ENCODE measurements at places on chromosomes 11 and 22.

GRCh38 chr22:36337365-36338130, 50.2 kb downstream of the MYH9 start:
- DNase-seq = no peak

- DNase-seq = no peak
Observed at GRCh38 chr11:27081056-27081455, 40.4 kb downstream of the BBOX1 start.

DNA sequence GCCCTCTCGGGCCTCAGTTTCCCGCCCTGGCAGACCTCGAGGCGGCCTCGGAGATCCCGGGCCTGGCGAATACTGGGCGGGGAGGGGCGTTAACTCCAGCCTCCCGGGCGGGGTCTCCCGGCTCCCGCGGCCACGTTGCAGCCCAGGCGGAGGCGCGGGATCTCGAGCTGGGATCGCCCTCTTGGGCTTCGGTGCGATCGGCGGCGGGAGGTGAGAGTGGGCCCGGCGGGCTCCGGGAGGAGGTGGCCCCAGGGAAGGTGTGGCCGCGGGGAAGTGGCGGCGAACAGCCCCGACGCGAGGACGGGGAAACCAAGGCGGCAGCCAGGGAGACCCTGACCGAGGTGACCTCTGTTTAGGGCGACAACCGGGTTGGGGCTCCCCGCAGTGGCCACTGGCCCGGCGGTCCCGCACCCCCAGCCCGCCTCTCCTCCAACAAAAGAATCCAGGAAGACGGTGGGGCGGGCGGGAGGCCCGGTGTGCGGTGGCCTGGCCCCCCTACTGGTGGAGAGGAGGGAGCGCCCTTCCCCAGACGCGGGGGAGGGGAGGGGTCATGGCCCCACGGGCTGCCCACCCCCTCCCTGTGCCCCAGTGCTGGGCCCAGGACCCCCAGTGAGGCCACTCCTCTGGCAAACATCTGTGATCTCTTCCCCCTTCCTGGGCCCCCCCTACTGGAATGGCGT, at the start of gene PHETA2:
TSS of gene PHETA2 (plus strand) at position 117 of the 680 bp plus-strand sequence. CDS start 3,046 bp downstream, outside the sequence.
- DNase-seq = peak; percentile 50

- no peak for DNase-seq
Observed at GRCh38 chr11:66011239-66011784, 496 bp upstream of the CST6 start.

GRCh38 chr11:115134926-115135325, 369.3 kb downstream of the CADM1 start:
- DNase-seq = no peak

DNA sequence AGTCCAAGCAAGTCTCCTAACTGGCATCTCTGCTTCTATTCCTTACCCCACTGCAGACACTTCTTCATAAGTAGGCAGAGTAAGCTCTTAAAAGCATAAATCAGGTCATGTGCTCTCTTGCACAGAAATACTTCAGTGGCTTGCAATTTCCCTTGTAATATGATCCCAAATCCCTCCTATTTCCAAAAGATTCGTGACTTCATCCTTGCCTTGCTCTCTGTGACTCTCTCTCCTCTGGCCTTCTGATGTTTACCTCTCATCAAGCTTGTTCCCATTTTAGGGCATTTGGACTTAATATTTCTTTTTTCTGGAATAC, 37.4 kb upstream of the NCR3LG1 start:
- peak; percentile 65 for DNase-seq

GRCh38 chr11:131649856-131650255, 279.4 kb downstream of the NTM start:
- no peak for DNase-seq

DNA sequence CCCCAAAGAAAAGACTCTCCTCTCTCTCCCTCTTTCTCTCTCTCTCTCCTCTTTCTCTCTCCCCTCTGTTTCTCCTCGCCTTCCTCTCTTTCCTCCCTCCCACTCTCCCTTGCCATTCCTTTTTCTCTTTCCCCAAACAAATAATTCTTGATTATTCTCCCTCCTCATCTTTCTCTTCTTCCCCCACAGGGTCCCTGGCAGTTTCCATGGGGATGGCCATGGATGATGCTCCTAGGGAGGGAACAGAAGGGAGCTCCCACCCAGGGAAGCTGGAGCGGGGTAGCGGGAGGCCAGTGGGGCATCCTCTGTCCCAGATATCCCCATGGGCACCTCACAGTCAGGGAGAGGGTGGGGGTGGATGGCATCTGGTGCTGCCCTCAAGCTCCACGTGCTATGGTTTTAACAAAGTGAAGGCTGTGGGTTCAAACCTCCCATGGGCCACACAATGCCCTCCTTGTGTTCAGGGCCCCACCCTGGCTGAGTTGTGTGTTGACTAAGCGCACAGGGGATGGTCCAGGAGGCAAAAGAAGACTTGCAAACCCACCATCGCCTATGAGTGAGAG, 266.4 kb downstream of the BUD13 start:
- no peak for DNase-seq

DNA sequence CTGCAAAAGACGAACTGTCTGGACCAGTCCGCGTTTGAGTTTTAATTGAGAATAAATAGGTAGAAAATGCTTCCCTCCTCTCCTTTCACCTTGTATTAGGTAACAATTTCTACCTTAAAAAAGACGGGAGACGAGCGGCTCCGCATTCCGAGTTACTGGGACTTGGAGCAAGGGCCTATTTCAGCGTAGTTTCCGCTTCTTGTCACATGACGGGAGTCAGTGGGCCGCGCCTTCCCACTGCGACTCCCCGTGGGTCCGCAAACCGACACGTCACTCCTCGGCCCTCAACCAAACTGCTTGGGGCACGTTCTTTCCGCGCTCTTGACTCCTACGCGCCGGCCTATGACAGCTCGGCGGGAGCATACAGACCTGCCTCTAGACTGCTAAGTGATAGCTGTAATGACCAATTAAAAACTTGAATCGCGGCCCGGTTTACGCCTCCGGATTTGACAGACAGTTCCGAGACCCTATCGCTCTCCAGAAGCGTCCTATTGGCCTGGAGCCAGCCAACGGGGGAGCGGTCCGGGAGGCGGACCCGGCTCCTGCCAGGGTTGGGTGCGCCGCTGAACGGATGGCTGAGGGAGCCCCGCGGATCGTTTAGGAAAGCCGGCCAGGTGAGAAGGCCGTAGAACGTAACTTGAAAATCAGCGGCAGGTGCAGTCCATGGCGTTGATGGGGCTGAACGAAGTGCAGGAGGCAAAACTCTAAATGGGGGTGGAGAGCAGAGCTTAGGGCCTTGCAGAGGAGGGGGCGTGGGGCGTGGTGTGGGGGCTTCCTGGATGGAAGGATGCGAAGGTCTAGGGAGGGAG, at the start of gene STT3A:
TSS of gene STT3A (plus strand) at position 548 of the 809 bp plus-strand sequence. CDS start 3,064 bp downstream, outside the sequence.
- DNase-seq = peak; percentile 99

- no peak for DNase-seq
Observed at GRCh38 chr22:46661221-46661851, 41.1 kb downstream of the GRAMD4 start.

- DNase-seq = no peak
Observed at GRCh38 chr11:30545507-30545906, 40.6 kb downstream of the MPPED2 start.

DNA sequence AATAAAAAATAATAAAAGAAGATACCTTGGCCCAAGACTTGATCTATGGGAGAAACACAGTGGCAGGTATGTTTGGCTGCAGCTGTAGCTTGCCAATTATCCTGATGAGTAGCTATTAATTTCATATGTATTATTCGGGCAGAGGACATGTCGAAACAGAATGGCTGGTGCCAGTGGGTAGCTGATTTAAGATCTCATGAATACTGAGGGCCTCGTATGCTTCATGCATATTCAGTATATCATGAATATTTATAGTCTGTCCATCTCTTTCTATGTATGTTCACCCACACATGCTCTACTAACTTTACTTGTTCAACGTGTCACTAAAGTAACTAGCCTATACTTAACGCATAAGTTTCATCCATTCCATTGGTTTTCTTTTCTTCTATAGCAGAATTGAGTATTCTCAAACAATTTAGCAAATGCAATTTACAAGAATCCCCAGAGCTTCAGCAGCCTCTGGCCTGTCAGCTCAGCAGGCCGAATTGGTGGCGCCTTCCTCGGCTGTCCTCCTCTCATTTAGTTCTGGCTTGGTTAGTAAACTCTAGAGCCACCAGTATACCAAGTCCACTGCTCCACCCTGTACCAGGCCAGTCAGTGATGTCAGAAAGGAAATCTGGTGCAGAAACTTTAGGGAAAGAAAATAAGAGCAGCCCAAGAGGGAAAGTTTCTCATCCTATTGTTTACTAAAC, 17.9 kb downstream of the ART5 start:
- DNase-seq = no peak

DNA sequence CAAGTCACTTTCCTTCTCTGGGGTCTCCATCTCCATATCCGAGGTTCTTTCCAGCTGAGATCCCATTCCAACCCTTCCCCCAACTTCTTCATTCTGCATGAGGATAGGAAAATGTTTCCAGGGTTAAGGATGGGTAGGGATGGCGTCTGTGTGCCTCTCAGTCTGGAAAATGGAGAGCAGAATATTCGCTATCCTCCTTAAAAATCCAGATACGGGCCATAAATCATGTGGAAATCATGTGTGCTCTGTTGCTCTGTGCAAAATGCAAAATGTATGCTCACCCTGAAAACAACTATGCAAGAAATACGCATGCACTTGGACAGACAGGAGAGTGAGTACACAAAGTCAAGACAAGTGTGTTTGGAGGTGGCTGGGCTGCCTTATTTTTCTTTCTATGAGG, 3.2 kb downstream of the CREB3L1 start:
- DNase-seq = no peak

DNA sequence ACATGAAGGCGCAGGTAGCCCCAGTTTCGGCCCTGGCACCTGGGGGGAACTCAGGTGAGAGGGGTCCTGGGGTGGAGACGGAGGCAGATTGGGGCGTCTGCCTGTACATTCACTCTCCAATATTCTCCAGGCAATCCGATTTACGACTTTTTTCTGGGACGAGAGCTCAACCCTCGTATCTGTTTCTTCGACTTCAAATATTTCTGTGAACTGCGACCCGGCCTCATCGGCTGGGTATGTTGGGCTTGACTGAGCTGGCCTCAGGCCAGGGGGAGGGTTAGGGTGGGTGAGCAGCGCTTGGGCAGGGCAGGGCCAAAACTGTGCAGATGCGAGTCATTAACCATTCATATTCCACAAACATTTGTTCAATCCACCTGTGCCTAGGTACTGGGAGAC, 1.7 kb downstream of the TM7SF2 start:
- no peak for DNase-seq

- no peak for DNase-seq
Observed at GRCh38 chr22:30905696-30906341, 62.8 kb downstream of the MORC2 start.

- DNase-seq = no peak
Observed at GRCh38 chr11:9820260-9820659, 156.4 kb downstream of the SWAP70 start.

- DNase-seq = peak; percentile 72
Observed at GRCh38 chr22:45863981-45864751, 112.8 kb downstream of the WNT7B start.

GRCh38 chr11:125446279-125446678, 49.8 kb downstream of the FEZ1 start:
- no peak for DNase-seq

- no peak for DNase-seq
Observed at GRCh38 chr22:24775769-24776492, 1.4 kb upstream of the PIWIL3 start.

DNA sequence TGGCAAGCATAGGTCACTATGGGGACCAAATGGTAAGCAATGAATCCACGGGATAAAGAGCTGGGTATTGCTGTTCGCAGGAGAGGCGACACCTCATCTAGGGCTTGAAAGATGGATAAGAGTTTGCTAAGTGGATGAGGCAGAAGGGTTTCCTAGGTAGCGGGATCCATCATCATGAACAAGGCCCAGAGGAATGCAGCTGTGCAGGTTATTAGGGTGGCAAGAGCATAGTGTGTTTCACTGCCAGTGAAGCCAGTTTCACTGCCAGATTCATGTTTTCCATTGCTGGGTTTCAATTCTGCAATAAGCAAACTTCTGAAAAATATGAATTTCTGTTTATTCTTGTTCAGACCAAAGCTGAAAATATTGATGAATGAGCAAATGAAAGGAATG, 27.2 kb downstream of the WEE1 start:
- peak; percentile 18 for DNase-seq

DNA sequence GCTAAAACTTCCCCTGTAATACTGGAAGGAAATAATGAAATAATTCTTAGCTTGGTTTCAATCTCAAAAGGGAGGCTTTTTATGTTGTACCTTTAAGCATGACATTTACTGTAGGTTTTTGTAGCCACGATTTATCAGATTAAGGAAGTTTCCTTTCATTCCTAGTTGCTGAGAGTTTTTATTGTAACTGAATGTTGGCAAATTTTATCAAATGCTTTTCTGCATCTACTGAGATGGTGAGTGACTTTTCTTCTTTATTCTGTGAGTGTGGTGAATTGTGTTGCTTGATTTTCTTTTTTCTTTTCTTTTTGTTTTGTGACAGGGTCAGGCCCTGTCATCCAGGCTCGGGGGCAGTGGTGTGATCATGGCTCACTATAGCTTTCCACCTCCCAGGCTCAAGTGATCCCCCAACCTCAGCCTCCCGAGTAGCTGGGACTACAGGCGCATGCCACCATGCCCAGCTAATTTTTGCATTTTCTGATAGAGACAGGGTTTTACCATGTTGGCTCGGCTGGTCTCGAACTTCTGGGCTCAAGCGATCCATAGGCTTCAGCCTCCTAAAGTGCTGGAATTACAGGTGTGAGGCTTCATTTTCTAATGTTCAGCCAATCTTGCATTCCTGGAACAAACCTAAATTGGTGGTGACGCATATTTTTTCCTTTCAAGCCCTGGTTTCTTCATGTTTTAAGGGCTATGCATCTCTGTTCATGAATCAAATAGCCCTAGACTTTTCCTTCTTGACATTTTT, 26.2 kb downstream of the SUSD2 start:
- DNase-seq = no peak

GRCh38 chr11:36141196-36141953, 147.8 kb downstream of the COMMD9 start:
- no peak for DNase-seq

Data from AG08395 (cell line).